ENCODE measurements at places on chromosomes 12 and 14. TPM values are rescaled to one million over a fixed set of nuclear protein-coding genes. Genes with fewer than 3 reads are reported as not detected.
A peak's percentile ranks its signal among the peaks of the same experiment; 100 is the strongest.

GRCh38 chr14:99551034-99551922 is 52.7 kb downstream of the CCDC85C start:
- DNase-seq, result no peak

DNA sequence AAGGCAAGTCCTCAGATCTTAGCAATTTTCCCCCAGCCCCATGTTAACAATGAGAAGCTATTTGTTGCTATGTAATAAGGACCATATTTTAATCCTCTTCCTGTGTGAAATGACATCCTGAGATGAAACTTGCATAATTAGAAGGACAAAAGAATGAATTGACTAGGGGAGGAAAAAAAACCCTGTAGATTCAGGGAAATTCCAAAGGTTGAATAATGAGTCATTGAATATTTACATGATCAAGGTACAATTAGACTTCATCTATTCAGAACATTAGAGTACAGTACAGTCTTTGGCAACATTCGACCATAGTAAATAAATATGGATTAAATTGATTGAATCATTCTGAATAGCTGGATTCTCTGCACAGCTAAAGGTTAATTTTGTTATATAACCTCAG is 9.4 kb downstream of the MYBPC1 start:
- H3K27me3 ChIP-seq, result no peaks in the 10 kb centered on the region
- no peak for DNase-seq
- H3K36me3 ChIP-seq, result no peaks in the 10 kb centered on the region
- no peaks in the 10 kb centered on the region for H3K4me1 ChIP-seq

DNA sequence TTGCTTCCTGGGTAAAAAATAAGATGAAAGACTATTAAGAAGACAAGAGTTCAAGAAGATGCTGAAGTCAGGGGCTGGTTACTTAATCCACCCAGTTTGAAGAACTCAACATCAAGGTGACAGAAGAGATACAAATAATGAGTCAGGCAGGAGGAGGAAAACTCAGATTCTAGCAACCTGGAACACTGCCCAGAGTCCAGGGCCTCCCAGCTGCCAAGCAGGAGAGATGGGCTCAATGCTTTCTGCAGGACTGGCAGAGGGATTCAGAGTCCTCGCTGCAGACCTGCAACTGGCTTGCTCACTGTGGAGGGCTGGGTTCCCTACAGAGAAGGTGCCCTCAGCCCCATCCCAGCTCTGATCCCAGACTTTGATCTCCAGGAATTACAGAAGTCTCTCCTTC is 28.6 kb upstream of the CEBPE start:
- peaks cover 6% of the 10 kb centered on the region for H3K4me1 ChIP-seq
- peaks cover 10% of the 10 kb centered on the region for H3K27me3 ChIP-seq

- DNase-seq, result no peak
- H3K27ac ChIP-seq, result no peak overlapping the region
- H3K36me3 ChIP-seq, result no peaks in the 10 kb centered on the region
- no peak overlapping the region for H3K4me3 ChIP-seq
- peaks cover 17% of the 10 kb centered on the region for H3K4me1 ChIP-seq
- peaks cover 24% of the 10 kb centered on the region for H3K27me3 ChIP-seq
Observed at GRCh38 chr12:49776858-49777257, 35.5 kb downstream of the TMBIM6 start.

GRCh38 chr12:3278681-3279414 is 201.7 kb downstream of the TSPAN9 start:
- no peaks in the 10 kb centered on the region for H3K36me3 ChIP-seq
- no peak for DNase-seq
- peaks cover 1% of the 10 kb centered on the region for H3K27me3 ChIP-seq
- no peak overlapping the region for H3K4me3 ChIP-seq

DNA sequence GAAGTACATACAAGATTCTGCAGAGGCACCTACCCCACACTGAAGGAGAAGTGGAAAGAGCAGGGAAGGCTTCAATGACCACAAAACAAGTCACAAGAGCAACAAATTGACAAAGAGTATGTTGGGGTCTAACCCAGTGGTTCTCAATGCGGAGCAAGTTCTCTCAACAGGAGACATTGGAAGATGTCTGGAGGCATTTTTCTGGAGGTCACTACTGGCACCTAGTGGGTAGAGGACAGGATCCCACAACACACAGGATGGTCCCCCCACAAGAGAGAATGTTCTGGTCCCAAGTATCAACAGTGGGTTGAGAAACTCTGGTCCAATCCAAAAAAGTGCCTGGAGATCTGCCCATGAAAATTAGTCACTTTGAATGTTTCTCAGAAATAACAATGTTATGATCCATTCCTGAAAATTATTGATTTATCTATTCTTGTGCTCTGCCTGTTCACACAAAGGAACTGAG is 3.4 kb downstream of the SSH1 start:
- no peaks in the 10 kb centered on the region for H3K27me3 ChIP-seq
- DNase-seq, result no peak
- H3K4me1 ChIP-seq, result peaks cover 56% of the 10 kb centered on the region
- peak overlapping the region; percentile 61 for H3K27ac ChIP-seq
- H3K36me3 ChIP-seq, result peaks cover 44% of the 10 kb centered on the region

The P3H3 gene
- 0.68 TPM for total RNA-seq

DNA sequence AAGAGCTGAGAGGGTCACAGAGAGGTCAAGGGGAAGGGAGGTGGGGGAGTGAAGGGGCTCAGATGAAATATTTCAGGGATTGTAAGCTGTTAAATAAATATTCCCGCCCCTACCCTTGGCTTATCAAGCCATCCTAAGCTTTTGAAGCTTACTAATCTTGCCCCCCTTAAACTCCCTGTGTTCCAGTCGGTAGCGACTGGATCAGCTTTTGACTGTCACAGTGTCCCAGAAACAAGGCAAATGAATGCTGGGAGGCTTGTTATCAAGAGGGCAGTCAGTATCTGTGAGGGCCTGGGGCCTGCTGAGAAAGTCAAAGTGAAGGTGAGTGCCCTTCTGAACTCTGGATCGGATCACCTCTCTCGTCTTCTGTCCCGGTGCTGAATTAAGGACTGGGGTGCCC is 128.1 kb downstream of the DACT1 start:
- no peak overlapping the region for H3K4me3 ChIP-seq
- no peaks in the 10 kb centered on the region for H3K4me1 ChIP-seq
- no peaks in the 10 kb centered on the region for H3K36me3 ChIP-seq
- no peak overlapping the region for H3K27ac ChIP-seq
- no peak for DNase-seq

The PRKD1 gene
- not detected for total RNA-seq

The SLC17A8 gene
- total RNA-seq, result not detected

DNA sequence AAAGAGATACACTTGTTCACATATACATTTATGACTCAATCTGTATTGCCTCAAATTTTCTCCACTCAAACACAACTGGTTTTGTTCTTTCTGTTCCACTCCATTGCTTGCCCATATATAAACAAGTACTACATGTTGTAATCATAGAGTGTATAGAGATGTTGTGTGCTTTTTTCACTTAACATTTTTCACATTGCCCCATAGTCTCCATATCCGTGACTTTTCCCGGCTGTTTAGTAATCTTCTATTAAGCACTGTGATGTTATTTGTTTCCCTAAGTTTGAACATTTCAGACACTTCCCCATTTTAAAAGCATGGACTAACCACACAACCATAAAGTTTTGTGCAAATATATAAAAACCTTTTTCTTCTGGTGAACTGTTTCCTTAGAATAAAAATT is 45.5 kb upstream of the PTPRR start:
- H3K27ac ChIP-seq, result no peak overlapping the region
- no peaks in the 10 kb centered on the region for H3K36me3 ChIP-seq
- no peak overlapping the region for H3K4me3 ChIP-seq

DNA sequence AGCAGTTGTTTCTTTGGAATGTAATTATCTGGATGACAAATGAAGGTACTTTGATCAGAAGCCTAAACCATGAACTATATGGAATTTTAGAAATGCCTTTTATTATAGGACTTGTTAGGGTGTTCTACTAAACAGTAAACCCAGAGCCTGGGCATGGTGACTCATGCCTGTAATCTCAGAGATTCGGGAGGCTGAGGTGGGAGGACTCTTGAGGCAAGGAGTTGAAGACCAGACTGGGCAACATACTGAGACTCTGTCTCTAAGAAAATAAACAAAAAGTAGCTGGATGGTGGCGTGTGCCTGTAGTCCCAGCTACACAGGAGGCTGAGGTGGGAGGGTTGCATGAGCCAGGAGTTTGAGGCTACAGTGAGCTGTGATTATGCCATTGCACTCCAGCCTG is 23.9 kb downstream of the PALS1 start:
- no peak overlapping the region for H3K27ac ChIP-seq
- no peaks in the 10 kb centered on the region for H3K27me3 ChIP-seq
- no peaks in the 10 kb centered on the region for H3K36me3 ChIP-seq
- peaks cover 15% of the 10 kb centered on the region for H3K4me1 ChIP-seq
- no peak for DNase-seq

DNA sequence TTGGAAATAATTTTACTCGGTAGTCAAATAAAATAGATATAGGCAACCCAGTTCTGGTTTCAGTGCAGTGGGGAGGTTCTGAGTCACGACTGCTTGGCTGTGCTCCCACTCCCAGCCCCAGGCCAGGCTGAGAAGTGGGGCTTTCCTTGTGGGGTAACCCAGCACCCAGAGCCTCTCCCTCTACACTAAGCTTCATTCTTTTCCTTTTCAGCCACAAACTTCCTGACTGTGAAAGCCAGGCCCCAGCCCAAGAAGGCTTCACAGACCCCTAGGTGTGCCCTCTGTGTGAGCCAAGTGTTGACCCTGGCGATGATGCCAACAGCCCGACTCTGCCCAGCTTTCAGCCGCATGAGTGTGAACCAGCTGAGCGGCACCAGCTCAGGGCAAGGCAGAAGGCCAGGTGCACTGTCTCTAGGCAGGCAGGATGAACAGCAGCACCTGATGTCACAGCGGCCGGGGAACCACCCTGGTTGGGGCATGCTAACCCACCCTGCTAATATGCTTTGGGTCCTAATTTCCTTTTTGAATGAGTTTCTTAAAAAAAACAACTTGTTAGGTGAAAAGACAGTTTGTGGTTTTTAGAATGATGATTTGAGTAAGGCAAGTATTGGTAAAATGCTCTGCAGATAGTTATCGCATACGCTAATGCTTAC is 42.2 kb upstream of the ATP23 start:
- H3K27ac ChIP-seq, result peak overlapping the region; percentile 98
- peak overlapping the region; percentile 55 for H3K4me3 ChIP-seq
- H3K36me3 ChIP-seq, result no peaks in the 10 kb centered on the region
- peaks cover 56% of the 10 kb centered on the region for H3K4me1 ChIP-seq
- peaks cover 1% of the 10 kb centered on the region for H3K27me3 ChIP-seq

GRCh38 chr14:24196071-24197055 is 1.1 kb upstream of the TM9SF1 start:
- no peak for DNase-seq
- peaks cover 61% of the 10 kb centered on the region for H3K4me1 ChIP-seq
- peak overlapping the region; percentile 95 for H3K27ac ChIP-seq
- H3K36me3 ChIP-seq, result peaks cover 64% of the 10 kb centered on the region

DNA sequence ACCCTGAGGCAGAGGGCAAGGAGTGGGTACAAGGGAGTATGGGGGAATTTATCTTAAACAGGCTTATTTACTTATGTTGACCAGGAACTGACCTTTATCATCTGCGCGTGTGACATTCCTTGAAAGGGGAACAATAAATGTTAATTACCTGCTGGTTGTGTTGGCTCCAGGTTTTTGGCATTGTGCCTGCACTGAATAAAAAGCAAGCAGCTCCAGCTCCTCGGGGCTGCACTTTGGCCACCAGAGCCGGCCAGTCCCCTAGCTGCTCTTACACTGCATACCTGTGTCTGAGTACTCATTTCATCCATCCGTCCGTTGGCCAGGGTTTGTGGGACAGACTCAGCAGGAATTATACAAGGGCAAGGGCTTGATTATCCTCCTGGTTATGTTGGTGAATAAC is 68.8 kb upstream of the GTF2A1 start:
- no peak for DNase-seq
- H3K27ac ChIP-seq, result no peak overlapping the region
- peaks cover 9% of the 10 kb centered on the region for H3K27me3 ChIP-seq
- H3K4me3 ChIP-seq, result no peak overlapping the region
- H3K36me3 ChIP-seq, result no peaks in the 10 kb centered on the region

The SRRM4 gene
- total RNA-seq, result not detected

DNA sequence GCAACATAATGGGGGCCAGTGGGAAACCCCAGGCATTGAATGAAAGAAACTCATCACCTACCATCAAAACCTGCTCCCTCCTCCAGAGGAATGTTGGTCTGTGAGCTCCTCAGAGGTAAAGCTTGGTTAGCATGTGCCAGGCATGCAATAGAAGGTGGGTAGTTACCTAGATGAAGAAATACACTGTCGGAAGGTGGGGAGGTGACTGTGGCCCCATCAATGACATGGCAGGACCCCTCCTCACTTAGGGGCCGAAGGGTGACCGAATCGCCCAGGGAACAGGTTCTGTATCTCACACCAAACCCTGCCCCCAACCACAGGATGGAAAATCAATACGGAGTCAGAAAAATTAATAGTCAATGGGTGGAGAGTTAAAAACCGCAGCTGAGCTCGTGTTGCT is 135.6 kb downstream of the BCL11B start:
- no peaks in the 10 kb centered on the region for H3K36me3 ChIP-seq
- DNase-seq, result no peak
- no peak overlapping the region for H3K27ac ChIP-seq
- H3K27me3 ChIP-seq, result no peaks in the 10 kb centered on the region
- H3K4me1 ChIP-seq, result peaks cover 2% of the 10 kb centered on the region

GRCh38 chr14:54711812-54712464 is 145.0 kb downstream of the SAMD4A start:
- peaks cover 9% of the 10 kb centered on the region for H3K27me3 ChIP-seq
- DNase-seq, result no peak

The LRRIQ1 gene
- not detected for total RNA-seq

DNA sequence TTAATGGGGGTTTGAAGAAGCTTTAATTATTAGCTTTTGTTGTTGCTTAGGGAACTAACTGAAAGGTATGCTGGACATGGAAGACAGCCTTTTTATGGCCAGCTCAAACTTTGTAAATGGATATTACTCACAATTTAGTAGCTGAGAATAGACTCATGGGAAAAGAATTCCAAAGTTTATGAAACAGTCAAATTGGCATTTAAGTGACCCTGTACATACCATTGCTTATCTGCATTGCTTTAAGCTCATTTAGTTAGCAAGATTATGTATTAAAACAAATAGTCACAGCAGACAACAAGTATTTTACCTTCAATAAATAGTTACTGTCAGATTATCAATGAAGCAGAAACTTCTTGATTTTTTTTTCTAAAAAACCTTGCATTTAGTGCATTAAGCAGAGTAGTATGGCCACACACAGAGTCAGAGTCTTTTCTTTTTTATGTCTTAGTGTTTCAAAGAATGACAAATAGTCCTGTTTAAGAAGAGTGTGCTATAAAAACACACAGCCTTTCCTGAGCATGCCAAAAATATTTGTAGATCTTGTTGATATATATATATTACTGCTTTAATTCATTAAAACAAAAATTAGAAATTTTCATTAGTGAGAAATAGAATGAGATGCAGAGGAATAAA is 102.2 kb downstream of the TTC6 start:
- H3K4me1 ChIP-seq, result no peaks in the 10 kb centered on the region
- H3K4me3 ChIP-seq, result no peak overlapping the region
- no peaks in the 10 kb centered on the region for H3K27me3 ChIP-seq
- no peak overlapping the region for H3K27ac ChIP-seq

The SERPINA9 gene
- total RNA-seq, result not detected

DNA sequence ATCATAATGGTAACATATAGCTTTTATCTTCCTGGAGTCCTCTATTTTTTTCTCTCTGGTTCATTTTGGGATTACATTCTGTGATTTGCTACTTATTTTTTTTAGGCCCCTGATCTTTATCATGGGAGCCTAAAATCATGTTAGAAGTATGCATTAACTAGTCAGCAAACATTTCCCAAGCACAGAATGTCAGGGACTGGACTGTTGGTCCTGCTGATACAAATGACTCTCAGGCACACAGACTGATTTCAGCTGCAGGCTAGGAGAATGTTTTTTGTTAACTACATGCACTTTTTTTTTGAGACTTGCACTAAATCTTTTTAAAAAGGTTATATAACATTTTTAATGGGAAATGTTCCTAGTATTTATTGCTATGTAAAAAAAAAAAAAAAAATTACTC is 131.1 kb downstream of the ACSS3 start:
- no peaks in the 10 kb centered on the region for H3K4me1 ChIP-seq
- no peak for DNase-seq
- no peaks in the 10 kb centered on the region for H3K27me3 ChIP-seq

Data from activated CD4-positive, alpha-beta memory T cell treated with anti-CD3 and anti-CD28 coated beads, Interleukin-2, amount 10 ng/mL, durations not matched to agents 7 days and 5 days (primary cell).